Activated B cell treated with CpG ODN at 0.5 μM for 24 hours (primary cell): ENCODE measurements at places on chromosomes 4 and X. TPM values are rescaled to one million over a fixed set of nuclear protein-coding genes. Genes with fewer than 3 reads are reported as not detected.

DNA sequence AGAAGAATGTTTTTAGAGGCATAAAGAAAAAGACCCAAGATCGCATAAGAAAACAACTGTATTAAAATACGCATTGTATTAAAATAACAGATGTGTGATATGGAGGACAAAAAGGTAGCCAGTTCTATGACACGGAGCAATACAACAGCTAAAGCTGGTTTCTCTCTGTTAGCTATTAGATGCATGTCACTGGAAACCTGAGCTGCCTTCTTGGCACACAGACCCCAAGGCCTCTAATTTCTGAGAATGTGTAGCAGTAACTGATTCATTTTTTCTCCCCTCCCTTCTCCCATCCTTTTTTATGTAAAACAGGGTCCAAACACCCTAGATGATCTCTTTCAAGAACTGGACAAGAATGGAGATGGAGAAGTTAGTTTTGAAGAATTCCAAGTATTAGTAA, 4.1 kb downstream of the S100G start:
- DNase-seq = no peak

DNA sequence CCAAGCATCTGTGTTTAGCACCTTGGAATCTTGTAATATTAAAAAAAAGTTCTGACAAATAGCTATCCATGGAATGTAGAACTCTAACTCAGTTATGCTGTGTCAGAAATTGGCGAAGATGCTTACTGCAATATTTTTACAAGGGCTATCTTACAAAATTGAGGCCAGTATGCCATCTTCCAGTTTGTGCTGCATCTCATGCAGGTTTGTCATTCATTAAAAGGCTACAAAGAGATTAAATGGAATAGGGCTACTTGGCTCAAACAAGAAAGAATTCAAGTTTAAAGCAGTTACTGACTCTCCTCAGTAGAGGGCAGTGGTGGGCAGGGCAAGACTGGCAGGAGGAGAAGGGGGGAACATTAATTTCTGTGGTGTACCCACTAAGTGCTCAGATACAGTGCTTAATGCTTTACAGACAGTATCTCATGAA, 66.5 kb downstream of the SHROOM4 start:
- DNase-seq = no peak

DNA sequence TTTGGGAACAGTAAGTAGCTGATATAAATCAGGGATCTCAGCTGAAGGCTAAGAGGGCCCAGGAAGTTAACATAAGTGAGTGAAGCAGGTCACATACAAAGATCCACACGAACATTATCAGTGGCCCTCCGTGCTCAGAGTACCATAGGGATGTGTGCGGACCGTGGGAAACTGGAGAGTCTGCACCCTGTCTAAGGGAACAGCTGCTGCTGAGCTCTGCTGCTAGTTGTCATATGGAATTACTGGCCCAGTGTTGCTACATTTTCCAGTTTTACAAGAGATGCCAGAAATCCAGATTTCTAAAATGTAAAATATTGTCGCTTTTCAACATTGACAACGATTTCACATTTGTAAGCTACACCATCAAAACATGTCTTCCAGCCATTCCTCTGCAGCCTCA, 90.5 kb downstream of the RTL5 start:
- DNase-seq = no peak

GRCh38 chrX:107505223-107505622, 55.8 kb downstream of the FRMPD3 start:
- no peak for DNase-seq

GRCh38 chr4:110418641-110419040, 57.3 kb upstream of the ENPEP start:
- no peak for DNase-seq

GRCh38 chr4:103098756-103099440, 736 bp downstream of the BDH2 start:
- DNase-seq = no peak

GRCh38 chrX:10404436-10404835, 215.9 kb downstream of the MID1 start:
- no peak for DNase-seq

DNA sequence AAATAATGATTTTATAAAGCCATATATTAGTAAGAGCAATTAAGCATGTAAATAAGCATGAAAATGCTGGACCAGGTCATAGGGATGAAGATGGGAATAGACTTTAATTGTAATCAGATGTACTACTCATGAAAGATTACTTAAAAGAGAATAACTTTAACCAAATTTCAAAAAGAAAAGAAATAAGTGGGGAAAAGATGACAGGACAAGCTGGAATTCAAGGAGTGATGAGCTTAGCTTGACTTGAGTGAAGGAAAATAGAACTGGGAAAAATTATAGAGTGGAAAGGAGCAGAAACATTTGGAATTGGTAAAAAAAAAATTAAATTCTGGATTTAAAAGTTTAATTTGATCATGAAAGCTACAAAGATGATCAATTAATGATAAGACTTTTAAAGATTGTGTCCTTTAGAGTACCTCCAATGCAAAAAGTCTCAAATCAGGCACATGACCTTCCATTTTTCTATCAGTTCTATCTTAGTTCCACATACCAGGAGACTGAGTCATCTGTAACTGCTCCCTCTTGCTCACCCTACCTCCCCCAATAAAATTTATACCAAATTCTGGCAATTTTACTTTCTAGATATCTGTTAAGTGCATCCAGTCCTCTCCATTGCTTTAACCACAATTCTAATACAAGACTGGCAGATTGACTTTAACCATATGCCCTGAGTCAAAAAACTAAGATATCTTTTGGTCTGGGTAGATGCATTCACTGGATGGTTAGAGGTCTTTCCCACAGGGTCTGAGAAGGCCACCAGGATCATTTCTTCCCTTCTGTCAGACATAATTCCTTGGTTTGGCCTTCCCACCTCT, 56.4 kb upstream of the SLIT2 start:
- DNase-seq = no peak

GRCh38 chrX:73979551-73980131, 324.3 kb upstream of the ZCCHC13 start:
- no peak for DNase-seq

DNA sequence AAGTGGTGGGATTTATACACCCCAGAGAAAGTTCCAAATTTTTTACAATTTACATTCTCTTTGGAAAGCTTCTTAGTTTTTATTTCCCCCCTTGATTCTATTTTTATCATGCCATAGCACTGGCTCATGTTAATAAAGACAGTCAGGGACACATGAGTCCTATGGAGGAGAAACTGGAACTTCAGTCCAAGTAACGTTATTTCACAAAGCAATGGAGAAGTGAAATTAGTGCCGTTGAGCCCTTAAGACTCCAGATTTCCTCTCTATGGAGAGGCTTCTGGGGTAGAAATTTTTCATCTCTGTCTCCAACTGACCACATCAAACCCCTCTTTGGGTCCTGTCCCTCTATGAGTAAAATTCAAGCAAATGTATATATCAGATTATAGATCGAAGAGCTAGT, 12.8 kb upstream of the TASL start:
- no peak for DNase-seq

DNA sequence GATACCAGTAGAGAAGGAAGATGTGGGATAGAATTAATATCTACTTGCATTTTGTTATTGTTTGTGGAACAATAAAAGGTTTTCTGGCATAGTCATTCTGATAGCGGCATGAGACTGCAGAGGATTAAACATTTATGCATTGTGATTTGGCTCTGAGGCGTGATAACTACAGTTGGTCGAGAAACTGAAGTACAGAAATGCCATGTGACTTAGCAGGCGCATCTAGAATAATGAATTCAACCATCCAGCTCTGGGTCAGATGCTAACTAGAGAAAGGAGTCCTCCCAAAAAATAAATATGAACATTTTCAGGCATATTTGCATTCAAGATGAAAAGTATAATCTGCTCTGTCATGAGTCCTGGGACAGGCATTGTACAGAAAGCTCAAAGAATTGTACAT, 62.8 kb downstream of the CCSER1 start:
- no peak for DNase-seq

DNA sequence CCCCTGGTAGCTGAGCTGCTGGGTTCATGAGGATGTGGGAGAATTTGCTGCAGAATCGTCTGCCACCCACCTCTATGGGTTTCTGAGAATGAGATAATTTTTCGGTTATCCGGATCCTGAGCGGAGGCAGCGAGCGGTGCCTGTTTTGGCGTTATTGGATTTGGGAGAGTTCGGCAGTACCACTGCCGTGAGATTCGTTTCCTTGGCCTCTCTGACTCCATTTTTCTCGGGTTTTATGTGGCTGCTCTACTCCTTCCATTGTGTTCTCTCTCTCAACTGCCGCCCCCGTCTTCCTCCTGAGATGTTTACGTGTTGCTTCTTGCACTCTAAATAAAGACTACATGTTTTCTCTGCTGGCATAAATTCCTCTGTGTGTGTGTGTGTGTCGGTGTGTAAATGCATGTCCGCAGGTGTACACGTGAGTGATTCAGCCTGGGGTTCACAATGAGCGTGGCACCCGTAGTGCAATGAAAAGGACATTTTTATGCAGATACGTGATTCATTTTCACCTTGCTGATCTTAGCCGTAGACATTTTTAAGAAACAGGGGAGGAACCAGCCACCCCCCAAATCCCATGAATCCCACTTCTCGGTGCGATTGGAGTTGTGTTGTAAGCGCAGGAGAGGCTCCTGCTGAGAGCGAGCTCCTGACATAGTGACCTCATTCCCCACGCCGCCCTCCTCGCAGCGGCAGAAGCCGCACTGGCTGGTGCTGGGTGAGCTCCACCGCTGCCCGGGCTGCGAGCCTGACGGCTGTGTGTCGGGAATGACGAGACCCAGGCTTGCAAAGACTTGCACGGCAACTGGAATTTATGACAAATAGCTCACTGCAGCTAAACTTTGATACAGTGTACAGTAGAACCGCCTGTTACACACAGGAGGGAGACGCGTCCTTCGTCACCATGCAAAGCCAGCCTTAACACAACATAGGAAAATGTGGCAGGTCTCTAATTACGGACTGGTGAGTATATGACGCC, 82.2 kb downstream of the STOX2 start:
- no peak for DNase-seq

- no peak for DNase-seq
Measured at GRCh38 chrX:97481228-97481627, 597.5 kb downstream of the RPA4 start.

DNA sequence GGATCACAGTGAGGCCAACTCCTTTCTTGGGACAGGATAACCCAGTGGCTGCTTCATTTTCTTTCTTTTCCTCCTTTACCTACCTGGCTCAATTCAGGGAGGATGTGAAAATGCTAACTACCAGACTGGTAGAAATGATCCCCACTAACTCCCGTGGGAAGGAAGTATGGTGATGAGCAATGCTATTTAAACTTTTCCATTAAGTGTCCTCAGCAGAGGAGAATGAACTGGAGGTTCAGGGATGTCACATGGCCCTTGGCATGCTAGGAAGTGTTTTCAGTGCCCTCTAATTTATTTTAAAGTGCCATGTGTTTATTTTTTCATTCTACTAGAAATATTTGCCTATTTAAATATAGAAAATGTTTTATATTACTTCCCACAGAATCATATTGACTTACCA, 363.9 kb downstream of the PPP3CA start:
- DNase-seq = no peak

DNA sequence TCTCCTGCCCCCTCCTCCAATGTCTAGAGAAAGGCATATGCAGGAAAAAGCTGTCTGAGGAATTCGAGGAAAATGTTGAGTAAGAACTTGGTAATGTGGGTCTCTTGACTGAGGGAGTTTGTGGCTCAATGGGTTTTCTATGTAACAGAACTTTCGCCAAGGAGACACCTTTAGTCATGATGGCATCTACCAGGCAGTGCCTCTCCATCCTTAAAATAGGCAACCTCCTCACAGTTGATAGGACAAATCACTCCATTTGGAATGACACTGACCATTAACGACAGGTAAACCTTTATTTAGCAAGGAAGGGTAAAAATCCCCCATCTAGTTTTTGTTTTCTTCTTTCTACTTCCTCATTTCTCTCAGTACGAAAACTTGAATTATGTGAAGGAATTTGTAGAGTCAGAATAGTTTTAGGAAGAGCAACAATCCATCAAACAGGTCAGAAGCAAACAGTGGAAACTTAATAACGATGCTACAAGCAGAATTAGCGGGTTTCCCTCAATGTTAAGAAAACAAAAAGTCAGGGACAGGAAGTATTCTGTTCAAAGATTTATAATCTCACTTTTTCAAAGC, 2.7 kb downstream of the GSX2 start:
- DNase-seq = no peak

DNA sequence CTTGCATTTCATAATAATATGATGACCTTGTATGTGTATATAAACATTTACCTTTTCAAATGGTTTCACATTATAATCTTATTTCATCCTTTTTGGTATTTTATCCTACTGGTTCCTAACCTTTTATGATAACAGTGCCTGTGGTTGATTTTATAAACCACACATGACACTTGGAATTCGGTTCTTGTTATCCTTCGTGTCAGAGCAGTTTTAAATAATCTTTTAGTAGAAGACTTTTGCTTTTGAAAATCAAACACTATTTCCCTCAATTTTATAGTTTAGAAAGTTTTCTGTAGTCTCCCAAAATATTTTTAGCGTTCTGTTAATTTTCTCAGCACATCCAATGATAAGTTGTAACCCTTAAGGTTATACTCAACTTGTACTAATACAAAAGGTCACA, 676.8 kb downstream of the RAPGEF2 start:
- DNase-seq = no peak

SERPINA7 gene
- total RNA-seq = not detected in 2 replicates

DAPP1 gene
- 137 and 144 TPM in 2 replicates for total RNA-seq

PRDM5 gene
- total RNA-seq = not detected in 2 replicates

MAGEA10 gene
- not detected in 2 replicates for total RNA-seq

TSPAN7 gene
- not detected in 2 replicates for total RNA-seq

RNF128 gene
- not detected in 2 replicates for total RNA-seq
